ENCODE measurements at places on chromosomes 5 and 9.

DNA sequence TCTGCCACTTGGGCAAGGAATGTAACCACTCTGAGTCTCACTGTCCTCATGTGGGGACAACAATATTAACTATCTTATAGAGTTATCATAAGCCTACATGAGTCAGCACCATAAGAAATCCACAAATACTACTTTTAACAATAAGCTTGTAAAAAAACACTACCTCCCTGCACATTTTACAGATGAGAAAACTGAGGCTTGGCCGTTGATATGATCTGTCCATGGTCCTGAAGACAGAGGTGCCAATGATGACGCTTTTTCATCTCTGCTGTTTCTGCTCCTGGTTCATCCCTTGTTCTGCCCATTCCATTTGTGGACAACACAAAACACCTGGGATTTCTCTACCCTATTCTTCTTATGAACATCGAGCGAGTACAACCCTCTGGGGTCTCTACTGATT lies 23.4 kb upstream of the STRBP start:
- no peak for DNase-seq

DNA sequence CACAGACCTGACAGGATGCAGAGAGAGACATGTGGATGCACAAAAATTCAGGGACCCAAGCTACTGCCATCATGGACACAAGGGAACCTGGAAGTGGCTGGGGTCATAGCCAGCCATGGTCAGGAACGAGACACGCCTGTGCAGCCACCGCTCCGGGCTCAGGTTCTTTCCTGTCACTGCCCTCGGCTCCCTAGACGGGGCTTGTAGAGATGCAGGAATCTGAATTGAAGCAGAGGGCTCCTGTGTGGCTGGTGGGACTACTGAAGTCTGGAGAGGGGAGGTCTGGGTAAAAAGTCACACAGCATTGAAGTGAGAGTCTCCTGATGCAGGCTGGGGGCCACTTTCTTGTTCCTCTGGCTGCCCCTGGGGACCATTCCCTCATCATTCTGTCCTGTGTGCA lies 32.3 kb upstream of the PTGS1 start:
- no peak for DNase-seq

DNA sequence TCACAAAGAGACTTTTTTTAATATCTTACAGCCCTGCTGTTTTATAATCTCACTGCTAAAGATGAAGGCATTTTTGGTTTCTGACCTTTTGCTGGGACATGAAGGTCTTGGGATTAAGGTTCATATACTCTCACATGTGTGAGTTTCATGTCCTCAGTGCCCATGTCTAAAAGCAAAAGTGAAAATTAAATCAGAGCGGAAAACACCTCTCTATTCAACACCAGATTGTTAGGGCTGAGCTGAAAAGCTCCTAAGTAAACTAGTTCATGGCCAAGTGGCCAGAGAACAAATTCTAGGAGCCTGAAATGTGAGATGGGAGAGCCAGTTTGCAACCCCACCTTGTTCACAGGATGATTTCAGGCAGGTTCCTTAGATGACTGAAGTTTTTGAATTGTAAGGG lies 110.9 kb downstream of the GRIA1 start:
- no peak for DNase-seq

DNA sequence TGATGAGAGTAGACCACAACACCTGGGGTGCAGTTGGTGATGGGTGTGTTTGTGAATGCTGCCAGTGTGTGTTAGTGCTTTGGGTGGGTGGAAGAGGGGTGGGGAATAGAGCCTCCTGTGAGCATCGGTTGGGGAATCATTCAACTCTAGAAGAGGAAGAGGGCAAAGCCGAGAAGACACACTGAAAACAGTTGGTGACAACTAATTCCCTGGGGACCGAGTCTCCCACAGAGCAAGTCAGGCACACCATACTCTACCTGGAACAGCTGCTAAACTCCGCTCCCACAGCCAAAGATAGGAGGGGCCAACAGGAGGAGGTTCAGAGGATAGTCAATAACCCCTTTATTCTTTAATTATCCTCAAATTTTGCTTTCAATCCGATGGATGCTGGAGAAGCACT lies 1.6 kb upstream of the ARHGEF39 start:
- no peak for DNase-seq

DNA sequence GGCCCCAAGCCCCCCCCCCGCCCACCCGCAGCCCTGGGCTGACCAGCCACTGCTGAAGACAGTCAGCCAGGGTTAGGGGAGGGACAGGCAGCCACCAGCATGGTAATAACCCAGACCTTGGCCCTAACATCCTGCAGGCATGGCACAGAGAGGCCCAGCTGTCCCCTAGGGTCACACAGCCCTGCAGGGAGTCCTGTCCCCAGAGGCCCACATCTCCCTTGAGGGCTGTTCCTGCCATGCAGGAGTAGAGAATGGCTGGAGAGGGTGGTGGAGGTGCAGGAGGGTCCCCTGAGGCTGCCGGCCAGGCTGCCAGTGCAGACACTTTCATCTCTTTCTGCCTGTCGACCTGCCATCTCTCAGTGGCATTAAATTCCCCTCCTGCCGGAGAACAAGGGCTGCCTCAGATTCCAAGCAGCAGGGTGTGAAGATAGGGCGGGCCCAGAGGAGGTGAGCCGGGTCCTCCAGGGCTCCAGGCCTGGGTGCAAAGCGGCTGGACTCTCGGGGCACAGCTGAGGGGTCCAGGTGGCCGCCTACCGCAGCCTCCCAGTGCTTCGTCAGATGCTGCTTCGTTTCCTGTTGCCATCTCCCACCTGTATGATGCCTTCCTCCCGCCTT lies 40.0 kb downstream of the CXXC5 start:
- no peak for DNase-seq

DNA sequence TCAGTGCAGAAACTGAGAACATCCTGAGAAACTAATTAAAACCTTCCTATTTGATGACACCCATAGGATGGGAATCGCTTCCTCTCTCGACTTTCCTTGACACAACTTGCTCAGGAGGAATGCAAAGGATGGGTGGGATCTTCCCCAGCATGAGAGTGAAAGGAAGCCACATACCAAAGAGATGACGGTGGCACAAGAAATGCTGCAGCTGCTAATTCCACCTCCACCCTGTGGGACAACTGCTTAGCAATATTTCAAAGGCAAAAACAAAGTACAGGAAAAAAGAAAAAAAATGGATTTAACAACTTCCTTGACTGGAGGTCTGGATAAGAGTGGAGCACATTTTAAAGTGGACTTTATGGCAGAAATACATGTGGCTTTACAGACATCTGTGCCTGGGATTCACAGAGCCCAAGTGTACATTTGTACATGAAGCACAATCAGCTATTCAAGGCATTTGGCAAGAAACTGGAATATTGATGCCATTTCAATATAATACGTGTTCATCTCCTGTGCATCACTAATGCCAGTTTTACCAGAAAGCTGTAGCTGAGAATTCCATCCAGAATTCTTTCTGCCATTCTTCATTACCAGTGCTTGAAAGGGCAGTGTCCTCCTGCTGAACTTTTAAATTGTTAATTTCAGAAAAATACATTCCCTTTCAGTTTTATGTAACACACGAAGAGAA lies 359.2 kb upstream of the ACTBL2 start:
- DNase-seq = no peak

GRCh38 chr5:132528866-132529634 lies 14.3 kb downstream of the IL5 start:
- no peak for DNase-seq

DNA sequence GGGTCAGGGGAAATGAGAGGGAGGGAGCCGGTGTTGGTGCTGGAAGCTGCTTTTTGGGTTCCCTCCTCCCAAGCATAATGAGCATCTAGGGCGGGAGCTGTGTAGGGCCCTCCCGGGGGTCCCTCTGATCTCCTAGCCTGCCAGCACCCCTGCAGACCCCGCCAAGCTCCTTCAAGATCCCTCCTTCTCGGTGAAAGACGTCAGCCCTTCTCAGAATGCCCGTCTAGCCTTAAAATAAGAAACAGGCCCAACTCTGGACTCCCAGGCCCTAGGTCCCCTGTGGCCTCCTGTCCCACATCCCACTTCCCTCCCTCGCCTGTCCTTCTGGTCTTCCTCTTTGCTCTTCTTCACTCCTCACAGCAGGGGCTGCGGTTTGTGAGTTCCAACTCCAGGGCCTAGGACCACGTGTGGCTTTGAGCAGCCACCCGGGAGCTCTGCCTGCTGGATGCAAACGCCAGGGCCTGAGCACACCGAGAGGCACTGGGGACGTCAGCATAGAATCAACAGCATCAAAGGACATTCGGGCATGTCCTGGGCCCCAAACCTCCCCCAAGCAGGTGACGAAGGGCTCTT lies 8.8 kb upstream of the SCGB3A1 start:
- no peak for DNase-seq

- no peak for DNase-seq
These were observed 22.1 kb downstream of the PLPPR1 start for GRCh38 chr9:101050650-101051049.

DNA sequence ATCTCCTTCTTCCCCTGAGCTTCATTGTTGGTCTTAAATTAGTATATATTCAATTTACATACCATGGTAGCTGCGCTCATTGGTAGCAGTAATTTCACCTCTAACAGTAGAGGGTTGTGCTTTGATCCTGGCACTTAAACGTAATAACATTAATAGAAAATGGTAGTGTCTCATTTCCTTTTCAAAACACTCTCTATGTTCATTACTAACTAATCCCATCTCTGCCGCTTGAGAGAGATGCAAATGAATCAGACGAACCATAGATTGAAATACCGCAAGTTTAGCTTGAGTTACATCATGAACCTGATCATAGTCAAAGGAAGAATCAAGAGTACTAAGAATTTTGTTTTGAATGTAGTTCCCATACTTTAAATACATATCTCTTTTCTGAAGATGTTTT lies 2.2 kb downstream of the THBS4 start:
- DNase-seq = no peak

DNA sequence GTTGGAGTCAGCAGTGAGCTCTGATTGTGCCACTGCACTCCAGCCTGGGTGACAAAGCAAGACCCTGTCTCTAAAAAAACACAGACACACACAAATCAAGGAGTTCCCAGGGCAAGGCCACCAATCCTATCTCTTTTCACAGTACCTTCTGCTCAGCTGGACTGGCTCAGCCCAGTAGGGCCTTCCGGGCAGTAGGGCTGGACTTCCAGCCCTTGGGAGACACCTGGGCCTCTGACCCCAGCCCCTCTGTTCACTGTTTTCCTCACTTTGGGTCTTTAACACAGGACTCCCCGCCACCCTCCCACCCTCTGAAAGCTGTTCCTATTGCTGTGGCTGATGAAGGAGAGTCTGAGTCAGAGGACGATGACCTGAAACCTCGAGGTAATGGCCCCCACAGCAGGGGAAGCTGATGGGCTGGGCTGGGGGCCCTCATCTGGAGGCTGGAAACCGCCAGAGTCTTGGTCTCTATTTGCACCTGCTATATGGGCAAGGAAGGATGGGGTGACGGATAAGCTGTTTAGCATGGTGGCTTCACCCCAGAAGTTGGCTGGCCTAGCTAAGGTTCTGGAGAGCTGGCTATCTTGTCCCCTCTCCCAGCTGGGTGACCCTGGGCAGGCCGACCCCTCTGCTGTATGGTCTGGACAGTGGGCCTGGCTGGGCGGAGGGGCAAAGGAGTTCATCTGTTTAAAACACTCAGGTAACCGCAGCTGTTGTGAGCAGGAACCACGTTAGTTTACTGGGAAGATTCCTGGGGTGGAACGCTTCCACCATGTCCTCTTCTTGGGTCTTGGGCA lies 25.6 kb downstream of the USP20 start:
- no peak for DNase-seq

- no peak for DNase-seq
These were observed 238.7 kb downstream of the EFNA5 start for GRCh38 chr5:107431998-107432397.

- no peak for DNase-seq
These were observed 163.1 kb downstream of the CDK5RAP2 start for GRCh38 chr9:120416781-120417427.

GRCh38 chr5:144042156-144042555 lies 128.3 kb downstream of the YIPF5 start:
- no peak for DNase-seq

GRCh38 chr9:134896834-134897583 lies 16.4 kb downstream of the FCN2 start:
- no peak for DNase-seq

- peak; percentile 70 for DNase-seq
These were observed 89.4 kb downstream of the OTULIN start for GRCh38 chr5:14753947-14754346.

- DNase-seq = no peak
These were observed 72.5 kb upstream of the RASA1 start for GRCh38 chr5:87195104-87195591.

- no peak for DNase-seq
These were observed 58.5 kb downstream of the MACROH2A1 start for GRCh38 chr5:135340568-135340967.

- no peak for DNase-seq
These were observed 10.6 kb downstream of the UNC5A start for GRCh38 chr5:176820937-176821336.

DNA sequence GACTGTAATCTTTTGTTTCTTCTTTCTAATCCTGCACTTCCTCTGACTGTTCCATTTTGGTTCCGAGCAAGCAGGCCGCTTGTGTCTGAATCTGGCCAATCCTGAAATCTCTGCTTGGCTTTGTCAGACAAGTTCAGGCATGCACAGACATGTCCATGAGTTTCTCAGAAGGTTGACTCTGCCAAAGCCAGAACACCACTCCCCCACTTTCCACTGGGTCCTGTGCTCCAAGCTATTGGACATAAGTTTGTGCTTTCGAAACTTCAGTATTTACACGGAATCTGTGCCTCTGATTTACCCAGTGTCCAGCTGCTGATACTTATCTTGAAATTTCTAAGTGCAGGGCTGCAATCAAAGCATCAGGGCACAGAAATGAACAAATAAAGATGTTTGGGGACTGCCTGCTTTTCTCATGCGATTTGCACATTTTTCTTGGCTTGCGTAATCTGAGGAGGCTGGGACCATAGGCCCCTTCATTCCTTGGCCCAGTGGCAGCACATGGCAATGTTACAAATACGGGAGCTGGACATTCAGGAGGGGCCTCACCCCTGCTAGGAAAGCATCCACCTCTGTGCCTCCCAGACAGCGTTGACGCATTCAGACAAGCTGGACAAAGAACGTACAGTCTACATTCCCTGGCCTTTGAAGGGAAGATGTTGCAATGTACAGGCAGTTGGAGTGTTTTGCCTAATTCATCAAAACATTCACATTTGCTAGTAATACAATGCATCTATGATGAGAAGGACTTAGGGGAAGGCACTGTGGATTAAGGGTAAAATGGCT lies 209.2 kb upstream of the PAPPA start:
- DNase-seq = no peak

DNA sequence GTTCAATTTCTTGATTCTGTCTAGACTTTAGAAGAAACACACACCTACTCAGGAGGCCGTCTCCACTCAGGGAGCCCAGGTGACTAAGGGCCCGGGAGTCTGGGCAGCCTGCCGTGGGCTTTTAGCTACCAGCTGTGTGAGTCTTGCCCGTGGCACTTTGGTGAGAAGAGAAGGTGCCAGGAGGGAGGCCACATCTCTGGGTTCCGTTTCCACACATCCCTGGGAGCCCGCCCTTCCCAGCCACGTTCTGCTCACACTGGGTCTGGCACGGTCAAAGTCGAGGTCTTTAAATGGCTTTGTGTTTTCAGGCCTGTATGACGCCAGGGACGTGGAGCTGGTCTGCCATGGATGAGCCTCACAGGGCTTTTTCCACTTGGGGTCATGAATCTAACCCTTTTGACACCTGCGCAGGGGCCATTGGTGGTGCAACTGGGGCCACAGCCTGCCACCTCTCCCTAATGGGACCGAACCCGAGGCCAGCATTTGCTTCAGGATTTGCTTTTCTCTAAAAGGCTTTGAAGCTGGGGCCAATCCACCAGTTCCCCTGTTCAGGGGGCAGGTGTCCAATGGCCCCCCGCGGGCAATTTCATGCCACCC lies 17.2 kb upstream of the FCN2 start:
- DNase-seq = no peak

- DNase-seq = no peak
These were observed 207.6 kb upstream of the CDKN2B start for GRCh38 chr9:22216730-22217172.

- no peak for DNase-seq
These were observed 99.7 kb downstream of the PCSK1 start for GRCh38 chr5:96333391-96333790.
